ENCODE measurements at places on chromosomes 4 and X. TPM values are rescaled to one million over a fixed set of nuclear protein-coding genes. Genes with fewer than 3 reads are reported as not detected.

DNA sequence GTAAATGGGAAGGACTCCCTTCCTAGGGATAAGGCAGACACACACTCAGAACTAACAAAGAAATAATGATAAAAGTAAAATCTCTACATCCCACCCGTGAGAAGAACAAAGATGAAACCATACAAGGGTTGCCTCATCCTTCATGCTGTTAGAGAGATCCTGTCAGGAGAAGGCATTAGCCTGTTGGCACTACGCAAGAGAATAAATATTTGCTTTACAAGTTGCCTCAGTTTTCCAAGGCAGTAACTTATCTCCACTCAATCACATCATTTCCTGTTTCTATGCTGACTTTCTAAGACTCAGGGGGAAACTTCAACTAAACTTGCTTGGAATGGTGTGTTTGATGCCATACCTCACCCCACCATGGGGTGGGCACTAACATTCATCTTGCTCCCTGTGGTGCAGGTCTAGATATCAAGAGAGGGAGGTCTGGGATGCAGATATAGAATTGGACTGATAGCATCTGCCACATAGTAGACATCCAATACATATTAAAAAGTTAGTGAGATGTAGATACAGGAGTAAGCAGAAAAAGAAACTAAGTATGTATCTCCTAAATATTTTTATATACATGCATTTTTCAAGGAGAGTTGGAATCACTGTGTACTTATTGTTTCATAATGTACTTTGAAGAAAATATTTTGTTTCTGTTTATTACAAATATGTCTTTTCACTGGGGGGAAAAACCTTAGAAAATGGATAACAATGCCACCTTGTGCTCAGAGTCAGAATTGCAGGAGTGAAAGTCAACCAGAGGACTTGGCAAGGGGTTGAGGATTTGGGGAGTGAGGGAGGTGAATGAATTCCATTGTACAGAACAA is 57.2 kb upstream of the BEX4 start:
- no peak for DNase-seq

DNA sequence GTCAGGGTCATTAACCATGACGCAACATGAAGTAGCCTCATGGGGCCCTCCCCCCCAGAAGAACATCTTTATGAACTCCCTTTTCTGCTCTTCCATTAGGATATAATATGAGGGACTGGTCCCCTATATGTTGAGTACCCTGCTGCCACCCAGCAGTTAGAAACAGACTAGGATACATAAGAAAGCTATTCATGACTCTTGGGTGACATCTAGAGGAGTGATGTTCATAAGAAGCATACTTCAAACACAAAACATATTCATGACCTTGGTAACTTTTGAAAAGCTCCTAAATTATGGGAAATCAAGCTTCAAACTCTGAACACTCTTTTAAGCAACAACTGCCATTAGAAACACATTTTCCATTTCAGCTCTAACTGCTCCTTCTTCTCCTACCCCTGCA is 155.2 kb upstream of the SPIN4 start:
- no peak for DNase-seq

DNA sequence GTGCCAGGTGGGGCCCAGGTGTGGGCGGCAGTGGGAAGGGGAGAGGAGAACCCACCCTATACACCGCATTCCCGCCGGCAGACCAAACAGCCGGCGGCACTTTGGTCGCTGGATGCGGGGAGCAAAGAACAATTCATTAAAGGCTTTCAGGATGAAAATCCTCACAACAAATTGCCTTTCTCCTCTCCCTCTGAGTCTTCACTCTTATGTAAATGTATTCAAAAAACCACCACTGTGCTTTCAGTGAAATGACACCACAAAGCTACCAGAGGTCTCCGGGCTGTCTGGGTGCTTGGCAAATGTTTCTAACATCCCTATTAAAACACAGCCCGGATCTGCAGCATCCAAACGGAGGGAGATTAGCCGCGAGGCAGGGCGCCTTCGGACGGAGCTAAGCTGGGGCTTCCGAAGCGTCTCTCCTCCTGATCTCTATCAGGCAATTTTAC is 171.8 kb upstream of the TBL1X start:
- no peak for DNase-seq

- DNase-seq: no peak
Observed at GRCh38 chrX:98448524-98448923, 1564.8 kb downstream of the RPA4 start.

- no peak for DNase-seq
Observed at GRCh38 chrX:63934791-63935190, 149.8 kb upstream of the ARHGEF9 start.

DNA sequence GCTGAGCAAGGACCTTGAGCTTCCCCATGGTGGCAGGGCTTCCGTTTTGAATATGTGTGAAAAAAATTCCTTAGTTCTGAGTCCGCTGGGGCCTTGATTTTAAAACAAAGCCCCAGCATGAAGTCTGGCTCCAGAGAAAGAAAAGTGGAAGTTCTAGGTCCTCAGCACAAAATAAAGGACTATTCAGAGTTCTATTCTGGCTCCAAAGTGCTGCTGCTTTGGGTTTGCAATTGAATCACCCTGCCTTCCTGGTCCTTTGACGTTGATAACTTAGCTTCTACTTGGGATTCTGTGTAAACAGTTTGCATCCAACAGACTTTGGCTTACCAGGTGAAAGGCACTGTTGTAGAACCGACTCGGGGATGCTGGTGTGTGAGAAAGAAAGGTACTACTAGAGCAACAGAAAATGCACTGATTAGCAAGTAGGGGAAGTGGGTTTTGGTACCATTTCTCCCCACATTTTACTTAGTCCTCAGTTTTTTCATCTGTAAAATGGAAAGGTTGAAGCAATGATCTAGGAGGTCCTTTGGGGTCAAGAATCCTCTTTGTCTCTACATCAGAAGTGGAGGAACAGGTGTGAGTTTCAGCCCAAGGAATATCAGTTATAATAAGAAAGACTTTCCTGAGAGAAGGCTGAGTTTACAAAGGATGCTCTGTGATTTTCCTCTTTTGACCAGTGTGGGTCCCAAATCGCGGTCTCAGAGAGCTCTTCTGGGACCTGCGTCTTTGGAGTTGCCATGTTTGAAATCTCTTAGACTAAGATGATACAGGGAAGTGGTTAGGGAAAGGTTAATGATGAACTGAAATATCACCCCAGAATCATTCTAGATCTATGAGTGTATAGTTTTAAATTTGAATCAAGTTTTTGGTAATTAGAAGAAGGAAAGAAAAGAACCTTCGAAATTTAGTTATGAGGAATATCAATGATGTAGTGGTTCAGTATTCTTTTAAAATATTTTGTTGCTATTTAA is 28.2 kb downstream of the IGFBP7 start:
- no peak for DNase-seq

DNA sequence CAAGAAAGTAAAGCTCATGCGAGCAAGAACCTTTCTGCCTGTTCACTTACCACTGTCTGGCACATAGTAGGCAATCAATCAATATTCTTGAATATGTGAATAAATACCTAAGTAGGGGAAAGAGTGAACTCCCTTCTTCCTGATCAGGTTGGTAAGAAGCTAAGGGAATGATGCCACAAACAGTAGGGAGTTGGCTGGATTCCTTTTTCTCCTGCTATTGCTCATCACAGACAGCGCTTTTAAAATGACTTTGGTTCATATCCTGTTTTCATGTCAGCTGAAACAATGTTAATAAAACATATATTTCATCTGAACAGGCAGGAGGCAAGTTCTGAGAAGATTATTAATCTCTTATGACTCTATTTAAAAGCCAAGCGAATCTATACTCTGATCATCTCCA is 99.2 kb downstream of the NSUN7 start:
- DNase-seq: no peak

GRCh38 chr4:116066711-116067245 is 953.4 kb upstream of the NDST4 start:
- DNase-seq: no peak

DNA sequence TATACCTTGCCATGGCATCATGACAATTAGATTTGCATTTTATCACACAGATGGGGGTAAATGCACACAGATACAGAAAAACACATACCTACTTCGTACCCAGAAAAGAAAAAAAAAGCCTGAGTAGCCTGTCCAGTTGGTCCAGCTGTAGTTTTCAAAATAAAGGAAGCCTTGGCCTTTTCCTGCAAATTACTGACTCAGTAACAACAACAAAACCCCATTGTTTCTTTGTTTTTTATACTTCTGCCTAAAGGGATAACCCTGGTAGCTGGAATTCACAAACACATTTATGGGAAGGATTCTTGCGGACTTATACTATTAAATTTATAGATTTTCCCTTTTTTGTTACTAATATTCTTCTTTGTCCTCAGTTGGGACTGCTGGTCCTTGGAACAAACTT is 156.4 kb upstream of the PCDH10 start:
- no peak for DNase-seq

- DNase-seq: no peak
Observed at GRCh38 chrX:109873983-109874382, 128.9 kb upstream of the TMEM164 start.

- DNase-seq: no peak
Observed at GRCh38 chrX:16142246-16142558, 18.8 kb downstream of the GRPR start.

DNA sequence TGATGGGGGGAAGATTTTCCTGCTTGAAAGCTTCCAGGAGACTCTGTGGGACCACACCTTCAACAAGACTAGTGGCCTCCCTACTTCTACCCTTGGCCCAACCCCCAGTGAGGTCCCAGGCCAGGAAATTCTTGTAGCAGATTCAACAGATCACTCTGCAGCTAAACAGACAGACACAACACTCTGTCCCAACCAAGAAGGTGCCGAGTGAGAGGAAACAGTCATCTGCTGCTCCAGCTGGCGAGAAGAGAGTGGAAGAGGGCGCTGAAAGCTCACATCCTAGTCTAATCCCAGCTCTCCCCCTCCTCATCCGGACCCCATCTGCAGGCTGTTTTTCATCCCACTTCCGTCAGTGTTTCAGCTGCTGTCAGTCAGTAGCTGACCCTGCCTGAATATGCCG is 63.4 kb downstream of the CHRDL1 start:
- no peak for DNase-seq

GRCh38 chrX:111641969-111642368 is 39.0 kb upstream of the ALG13 start:
- DNase-seq: no peak

- no peak for DNase-seq
Observed at GRCh38 chr4:90419124-90419711, 292.0 kb downstream of the CCSER1 start.

DNA sequence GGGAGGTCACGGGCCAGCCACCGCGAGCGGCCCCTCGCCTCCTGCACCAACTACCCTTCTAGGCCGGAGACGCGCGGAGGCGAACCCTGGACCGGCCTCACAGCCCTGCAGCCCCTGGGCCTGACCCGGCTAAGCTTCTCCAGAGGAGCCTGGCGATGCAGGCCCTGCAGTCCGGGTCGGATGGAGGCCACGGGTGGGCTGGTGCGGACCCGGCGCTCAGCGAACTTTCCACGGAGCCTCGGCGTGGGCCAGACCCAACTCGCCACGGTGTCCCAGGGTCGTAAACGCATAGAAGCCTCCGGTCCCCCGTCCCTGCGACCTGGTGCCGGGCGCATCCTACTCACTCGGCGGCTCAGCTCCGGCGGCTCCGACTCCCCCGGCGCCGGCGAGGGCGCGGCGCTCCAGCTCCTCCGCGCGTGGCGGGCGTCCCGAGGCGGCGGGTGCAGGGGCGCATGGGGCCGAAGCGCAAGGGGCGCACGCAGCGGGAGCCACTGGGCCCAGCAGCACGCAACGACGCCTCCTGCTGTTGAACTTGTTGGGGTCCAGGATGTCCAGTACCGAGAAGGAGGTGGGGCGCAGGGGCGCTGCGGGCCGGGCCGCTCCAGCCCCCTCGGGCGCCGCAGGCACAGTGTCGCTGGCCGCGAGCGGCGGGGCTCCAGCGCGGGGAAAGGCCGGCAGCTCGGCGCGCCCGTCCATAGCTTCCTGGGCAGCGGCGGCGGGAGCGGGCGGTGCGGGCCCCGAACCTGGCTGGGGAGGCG is 427 bp downstream of the NKX1-1 start:
- no peak for DNase-seq

- no peak for DNase-seq
Observed at GRCh38 chr4:170080496-170080895, 9.3 kb downstream of the AADAT start.

DNA sequence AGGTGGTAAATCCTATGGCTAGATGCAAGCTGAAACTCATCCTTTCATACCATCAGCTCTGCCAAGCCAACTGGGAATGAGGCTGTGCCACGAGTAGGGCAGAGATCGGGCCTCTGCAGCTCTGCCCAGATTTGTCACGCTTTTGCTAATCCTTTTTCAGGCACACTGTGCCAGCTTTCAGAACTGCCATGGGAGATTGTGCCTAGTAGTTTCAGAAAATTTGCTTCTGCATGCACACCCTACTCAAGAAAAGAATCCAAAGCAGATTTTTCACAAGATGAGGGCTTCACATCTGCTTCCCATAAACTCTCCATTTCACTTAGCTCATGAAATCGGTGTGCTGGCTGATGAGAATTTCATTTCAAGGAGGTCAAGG is 3.3 kb upstream of the ADH7 start:
- DNase-seq: no peak

DNA sequence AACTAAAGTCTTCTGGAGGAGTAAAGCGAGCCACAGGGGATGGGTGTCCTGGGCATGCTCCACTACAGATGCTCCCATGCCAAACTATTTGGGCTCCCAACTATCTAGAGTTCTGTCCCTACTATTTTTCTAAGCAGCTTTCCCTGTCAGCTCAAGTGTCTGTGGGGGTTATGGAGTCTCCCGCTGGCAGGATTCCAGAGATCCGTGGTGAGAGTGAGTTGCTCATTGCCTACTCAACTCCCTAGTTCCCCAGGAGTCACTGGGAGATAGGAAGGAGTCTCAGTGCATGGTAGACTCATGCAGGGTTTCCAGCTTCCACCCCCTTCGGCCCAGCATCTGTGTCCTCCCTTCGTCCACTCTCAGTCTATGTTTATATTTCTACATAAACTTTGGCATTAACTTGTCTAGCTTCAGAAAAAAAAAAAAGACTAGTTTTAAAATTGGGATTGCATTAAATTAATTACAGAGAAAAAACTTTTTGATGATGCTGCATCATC is 55.1 kb upstream of the INPP4B start:
- no peak for DNase-seq

- DNase-seq: no peak
Observed at GRCh38 chr4:3769642-3770184, 3.5 kb downstream of the ADRA2C start.

DNA sequence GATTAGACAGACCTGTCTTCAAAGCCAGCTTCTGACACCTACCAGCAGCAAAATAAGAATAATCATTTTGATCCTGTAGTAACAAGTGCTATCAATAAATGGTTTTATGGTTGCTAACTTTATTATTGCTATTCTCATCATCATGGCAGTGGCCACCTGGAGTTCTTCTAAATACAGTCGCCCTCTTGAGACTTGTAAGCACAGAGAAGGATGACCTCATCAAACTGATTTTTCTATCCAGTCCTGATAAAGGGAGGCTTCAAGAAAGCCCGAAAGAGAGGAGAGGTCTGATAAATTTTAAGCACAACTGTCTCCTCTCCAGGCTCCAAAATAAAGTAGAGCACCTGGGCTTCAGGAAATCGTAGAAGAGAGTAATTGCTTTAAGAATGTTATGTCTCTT is 286.4 kb downstream of the USP46 start:
- no peak for DNase-seq

The TEX13A gene
- not detected for total RNA-seq

The PNMA5 gene
- total RNA-seq: not detected

The MAD2L1 gene
- 43.6 TPM for total RNA-seq

The PF4V1 gene
- total RNA-seq: not detected

The AADAT gene
- not detected for total RNA-seq

The C4orf50 gene
- total RNA-seq: 6.9 TPM

The FREM3 gene
- not detected for total RNA-seq

The GJB1 gene
- not detected for total RNA-seq

The MAGEA2B gene
- total RNA-seq: not detected

The SLC26A1 gene
- total RNA-seq: 0.88 TPM

The SRP72 gene
- 150 TPM for total RNA-seq

Data from natural killer cell treated with Interleukin-12 subunit alpha and Interleukin-12 subunit beta and Interleukin-15 and Interleukin-18, amount 100 ng/mL, for 72 hours (primary cell).